ENCODE measurements at places on chromosomes 12 and 14.

DNA sequence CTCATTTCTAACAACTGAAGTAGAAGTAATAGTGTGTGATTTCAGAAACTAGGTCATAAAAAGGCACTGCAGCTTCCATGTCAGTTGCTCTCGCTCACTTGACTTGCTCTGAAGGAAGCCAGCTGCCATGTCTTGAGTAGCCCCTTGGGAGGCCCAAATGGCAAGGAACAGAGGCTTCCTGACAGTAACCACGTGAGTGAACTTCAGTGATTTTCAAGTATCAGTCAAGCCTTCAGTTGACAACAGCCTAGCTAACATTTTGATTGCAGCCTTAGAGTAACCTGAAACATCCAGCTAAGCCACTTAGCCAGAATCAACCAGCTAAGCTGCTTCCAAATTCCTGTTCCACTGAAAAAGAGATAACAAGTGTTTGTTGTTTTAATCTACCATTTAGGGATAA is 26.7 kb downstream of the TOGARAM1 start:
- no peak for DNase-seq

DNA sequence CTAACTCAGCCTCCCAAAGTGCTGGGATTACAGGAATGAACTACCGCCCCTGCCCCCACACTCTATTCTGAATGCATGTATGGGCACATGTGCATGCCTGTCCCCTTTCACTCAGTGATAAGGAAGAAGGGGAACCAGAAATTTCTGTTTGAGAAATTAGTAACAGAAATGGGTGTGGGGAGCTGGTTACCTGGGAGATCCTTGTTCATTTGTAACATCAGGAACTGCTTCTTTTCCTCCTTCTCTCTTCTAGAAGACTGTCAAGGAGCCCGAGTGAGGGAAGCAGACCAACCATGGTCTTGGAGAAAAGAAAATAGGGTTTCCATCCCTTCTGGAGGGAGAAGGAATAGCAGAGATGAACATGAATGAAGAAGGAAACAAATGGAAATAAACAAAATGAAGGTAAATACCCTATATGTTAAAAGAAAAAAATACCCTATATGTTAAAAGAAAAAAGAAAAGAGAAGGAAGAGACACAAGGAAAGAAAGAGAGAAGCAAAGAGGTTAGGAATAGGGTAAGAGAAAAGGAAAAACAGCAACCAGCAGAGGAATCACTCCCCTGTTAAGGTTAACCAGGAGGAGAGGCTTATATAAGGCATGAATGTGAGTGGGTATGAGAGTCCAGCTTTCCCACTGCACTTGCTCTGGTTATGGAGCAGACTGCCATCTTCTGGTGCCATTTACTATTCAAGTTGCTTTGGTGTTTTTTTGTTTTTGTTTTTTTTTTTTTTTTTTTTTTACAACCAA is 3.3 kb downstream of the PPP1R3E start:
- DNase-seq = no peak

DNA sequence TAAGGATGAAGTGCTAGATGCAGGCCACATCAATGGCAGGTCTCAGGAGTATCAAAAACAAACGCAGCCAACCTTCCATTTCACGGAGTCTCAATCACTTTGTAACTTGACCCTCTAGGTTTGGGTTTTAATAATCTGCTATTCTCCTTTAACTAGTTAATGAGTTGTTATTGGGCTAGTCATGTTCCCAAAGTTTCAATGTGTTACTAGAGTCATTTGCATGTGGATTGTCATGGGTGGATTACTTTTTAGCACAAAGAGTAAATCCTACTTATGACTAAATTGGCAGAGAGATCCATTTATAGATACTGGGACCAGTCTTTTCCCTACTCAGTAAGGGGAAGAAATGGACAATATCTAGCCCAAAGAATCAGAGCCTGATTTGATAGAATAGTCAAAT is 151.0 kb downstream of the BCAT1 start:
- no peak for DNase-seq

DNA sequence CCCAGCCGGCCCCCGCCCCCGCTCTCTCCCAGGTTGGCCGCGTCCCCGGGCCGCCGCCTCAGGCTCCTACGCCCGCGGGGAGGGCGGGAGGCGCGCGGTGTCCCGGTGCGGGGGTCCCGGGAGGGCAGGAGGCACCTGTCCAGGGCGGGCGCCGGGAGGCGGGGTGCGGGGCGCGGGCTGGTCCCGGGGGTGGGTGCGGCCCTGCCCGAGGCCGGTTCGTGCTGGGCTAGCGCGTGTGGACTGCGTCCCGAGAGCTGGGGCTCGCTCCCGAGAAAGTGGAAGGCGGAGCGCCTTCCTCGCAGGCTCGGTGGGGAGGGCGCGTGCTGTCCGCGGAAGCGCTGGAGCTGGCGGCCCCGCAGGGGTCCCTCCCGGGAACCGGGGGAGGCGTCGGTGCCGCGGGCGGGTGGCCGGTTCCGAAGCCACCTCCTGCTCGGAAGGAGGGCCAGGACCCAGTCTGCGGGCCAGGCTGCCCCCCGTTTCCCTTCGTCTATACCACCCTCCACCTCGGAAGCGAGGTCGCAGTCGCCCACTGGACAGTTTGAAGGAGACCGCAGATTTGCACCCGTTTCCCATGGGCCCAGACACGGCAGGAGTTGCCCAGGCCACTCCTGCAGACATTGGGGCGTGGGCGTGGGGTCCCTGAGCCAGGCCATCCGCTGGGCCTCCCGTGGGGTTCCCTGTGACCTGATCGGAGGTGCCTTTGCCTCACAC is 636 bp downstream of the ZFYVE21 start:
- DNase-seq = no peak

DNA sequence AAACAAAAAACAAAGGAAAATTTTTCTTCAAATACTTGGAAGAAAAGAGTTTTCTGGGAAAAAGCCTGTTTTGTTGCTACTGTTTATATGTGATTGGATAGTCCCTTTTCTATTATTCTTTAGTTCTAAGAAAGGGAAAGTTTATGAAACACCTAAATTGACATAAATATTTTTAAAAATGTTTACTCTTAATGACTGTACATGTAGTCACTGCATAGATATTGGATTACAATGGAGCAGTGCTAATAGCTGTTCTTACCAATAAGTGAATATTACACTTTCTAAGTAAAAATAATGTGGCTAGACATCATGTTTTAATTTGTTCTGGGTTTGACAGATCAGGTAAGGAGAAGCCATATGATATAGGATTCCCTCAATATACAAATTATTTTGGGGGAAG is 352.7 kb upstream of the DIO2 start:
- no peak for DNase-seq

GRCh38 chr12:132205271-132206045 is 61.2 kb downstream of the NOC4L start:
- DNase-seq = no peak
